Keratinocyte (primary cell): ENCODE measurements at places on chromosomes 3 and 15.

GRCh38 chr15:100897221-100898151, 17.9 kb downstream of the ALDH1A3 start:
- DNase-seq = no peak

DNA sequence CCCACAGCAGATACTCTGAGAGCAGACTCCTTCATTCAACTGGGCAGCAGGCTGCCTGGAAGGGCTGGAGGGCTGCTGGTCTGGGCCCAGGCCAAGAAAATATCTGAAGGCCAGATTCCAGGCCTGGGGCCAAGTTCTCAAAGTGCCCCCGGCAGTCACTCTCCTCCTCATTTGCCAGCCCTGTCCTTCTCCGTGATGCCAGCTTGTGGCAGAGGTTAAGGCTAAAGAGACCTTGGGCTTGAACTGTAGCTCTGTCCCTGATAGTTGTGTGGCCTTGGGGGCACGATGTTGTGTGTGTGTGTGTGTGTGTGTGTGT, 39.0 kb downstream of the FAM3D start:
- DNase-seq = no peak

DNA sequence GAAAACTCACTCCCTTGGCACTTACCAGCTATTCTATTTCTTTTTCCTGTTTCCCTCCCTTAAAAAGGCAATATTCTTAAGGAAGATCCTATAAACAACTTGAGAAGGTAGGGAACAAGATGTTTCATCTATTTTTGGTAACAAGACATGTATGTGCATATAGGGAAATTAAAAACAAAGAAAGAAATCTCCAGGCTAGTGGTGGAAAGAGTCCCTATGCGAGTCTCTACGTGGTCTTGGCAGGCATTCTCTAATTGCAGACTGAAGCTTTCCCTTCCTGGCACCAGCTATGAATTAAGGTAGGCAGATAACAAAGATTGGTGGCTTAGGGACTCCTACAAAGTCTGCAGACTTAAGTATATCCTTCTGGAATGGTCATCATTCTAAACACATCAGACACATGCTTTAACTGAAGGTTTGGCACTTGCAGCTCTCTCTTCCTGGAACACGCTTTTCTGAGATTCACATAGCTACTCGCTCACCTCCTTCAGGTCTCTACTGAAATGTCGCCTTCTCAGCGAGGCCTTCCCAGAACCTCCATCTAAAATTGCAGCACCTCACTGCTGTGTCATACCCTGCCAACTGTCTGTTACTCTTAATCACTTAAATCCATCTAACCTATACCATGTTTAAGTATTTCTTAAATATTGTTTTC, 336.0 kb downstream of the VGLL3 start:
- no peak for DNase-seq

DNA sequence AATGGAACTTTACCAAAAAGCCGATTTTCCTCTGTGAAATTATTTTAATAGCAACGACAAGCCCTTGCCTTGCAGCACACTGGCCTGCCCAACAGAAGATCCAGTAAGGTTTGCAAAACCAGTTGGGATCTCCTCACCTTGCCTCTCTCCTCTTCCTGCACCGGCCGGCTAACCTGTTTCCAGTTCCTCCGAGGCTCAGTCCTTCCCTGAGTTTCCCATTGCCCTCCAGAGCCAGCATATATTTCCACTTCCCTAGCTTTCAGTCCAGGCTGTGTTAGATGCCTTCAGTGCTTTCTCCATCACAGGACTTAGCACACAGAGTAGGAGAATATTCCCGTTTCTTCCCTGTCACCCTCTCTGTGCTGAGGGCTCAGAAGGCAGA, 60.3 kb downstream of the NOX5 start:
- DNase-seq = no peak

GRCh38 chr3:23712656-23713559, 92.8 kb upstream of the UBE2E1 start:
- no peak for DNase-seq

DNA sequence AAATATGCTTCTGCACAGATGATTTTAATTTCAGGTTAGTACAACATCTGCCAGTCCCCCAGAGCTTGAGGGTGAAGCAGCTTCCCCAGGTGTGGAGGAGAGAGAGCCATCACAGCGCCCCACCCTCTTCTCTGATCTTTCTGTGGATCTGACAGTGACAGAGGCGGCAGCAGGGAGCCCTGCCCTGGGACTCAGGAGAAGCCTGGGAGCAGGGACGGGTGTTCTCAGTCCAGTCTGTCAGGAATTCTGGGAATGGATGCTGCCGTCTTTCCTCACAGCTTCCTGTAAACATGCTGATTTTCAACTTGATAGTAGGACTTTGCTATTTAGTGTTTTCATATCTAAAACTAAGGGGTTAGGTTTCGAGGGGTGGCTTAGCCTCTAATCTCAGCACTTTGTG, 11.4 kb upstream of the RAB8B start:
- no peak for DNase-seq

- no peak for DNase-seq
These were observed 993.2 kb downstream of the OTOL1 start for GRCh38 chr3:162489853-162490252.

DNA sequence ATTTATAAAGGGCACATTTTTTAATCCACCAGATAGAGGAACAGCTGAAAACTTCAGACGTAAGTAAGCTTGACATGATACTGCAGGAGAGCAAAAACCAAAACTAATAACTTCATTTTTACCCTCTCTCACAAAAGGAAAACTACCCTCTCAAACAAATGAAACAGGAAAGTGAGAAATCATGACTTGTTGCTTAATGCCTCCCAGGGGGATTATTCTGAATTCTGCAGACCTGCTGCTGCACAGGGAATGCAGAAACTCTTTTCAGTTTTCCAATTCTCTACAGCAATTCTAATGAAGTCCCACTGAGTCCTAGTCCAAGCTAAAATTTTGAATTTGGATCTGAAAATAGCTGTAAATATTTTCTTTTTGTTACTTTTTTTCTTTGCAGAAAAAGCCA, 637.1 kb upstream of the CCDC54 start:
- no peak for DNase-seq

- no peak for DNase-seq
These were observed 30.2 kb downstream of the SEMA7A start for GRCh38 chr15:74403588-74403919.

DNA sequence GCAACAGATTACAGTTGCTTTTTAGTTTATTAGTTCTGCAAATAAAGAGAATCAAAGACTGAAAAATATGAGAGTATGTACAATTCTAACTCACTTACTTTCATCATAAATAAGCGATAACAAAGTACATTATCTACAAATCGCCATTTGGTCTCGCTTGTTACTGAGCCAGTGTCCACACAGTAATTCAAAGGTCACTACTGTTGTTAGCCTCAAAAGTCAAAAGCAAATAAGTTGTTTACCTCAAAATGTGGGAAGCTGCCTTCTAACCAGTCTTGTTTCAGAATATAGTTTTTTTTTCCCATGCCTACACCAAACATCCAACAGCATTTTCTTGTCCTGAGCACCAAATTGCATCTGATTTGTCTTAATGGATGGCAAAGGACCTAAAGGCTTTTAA, 127.4 kb upstream of the FAM3D start:
- DNase-seq = no peak

DNA sequence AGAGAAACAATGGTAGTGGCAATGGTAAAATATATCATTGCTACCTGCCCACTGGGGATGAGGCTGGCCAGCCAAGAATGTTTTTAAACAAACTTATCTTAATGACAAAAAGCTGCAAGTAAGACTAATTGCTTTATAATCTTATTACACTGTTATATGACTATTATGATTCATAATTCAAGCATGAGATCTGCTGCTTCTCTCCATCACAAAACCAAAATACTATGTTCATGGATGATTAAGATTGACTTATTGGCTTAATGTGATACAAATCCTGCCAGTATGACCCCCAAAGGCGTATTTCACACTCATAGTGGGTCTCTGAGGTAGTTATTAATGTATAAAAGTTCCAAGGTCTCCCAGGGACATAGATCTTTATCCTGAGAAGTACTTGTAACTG, 52.6 kb downstream of the FBN1 start:
- no peak for DNase-seq

DNA sequence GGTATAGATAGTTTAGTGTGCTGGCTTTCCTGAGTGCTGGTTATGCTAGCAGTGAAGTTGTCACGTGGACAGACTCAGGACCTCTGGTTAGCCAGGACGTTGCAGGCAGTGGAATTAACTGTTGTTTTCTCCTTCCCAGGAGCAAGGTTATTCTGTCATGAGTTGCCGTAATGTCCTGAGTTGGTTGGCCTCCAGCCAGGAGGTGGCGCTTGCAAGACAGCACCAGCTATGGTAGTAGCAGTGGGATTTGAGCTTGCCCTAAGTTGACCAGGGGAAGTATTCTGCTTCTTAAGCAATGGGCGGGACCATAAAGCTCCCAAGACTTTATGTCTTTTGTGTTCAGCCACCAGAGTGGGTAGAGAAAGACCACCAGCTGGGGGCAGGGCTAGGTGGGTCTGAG, 240.7 kb upstream of the DNAJC19 start:
- DNase-seq = no peak

DNA sequence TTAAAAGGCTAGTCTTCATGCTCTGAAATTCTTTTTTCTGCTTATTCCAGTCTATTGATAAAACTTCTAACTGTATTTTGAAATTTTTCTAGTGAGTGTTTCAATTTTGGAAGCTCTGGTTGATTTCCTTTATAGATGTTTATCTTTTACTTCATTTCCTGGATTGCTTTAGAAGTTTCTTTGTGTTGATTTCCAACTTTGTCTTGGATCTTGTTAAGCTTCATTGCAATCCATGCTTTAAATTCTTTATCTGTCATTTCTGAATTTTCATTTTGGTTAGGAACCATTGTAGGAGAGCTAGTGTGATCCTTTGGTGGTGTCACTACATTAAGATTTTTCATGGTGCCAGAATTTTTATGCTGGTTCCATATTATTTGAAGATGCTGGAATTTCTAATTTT, 105.2 kb upstream of the DCBLD2 start:
- DNase-seq = no peak

- peak; percentile 17 for DNase-seq
These were observed 215.2 kb upstream of the PRICKLE2 start for GRCh38 chr3:64440498-64440897.

- no peak for DNase-seq
These were observed 9.4 kb downstream of the GPR156 start for GRCh38 chr3:120275618-120276017.

GRCh38 chr15:78018946-78019644, 58.4 kb downstream of the TBC1D2B start:
- DNase-seq = no peak

DNA sequence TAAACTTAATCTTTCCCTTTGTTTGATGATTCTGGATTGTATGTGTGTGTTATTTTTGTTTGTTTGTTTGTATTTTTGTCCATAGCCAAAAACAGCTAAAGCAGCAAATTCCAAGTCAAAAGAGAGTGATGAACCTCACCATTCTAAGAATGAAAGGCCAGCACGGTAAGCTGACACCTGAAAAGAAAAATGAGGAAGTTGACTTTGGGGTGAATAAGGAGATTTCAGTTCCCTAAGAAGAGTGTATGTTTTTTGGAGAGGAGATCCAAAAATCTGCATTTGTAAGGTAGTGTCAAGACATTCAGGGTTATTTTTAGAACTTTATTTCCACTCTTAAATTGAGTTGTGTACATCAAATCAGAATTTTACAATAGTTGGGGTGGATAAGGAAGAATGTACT, 52.3 kb upstream of the UTS2B start:
- DNase-seq = no peak

DNA sequence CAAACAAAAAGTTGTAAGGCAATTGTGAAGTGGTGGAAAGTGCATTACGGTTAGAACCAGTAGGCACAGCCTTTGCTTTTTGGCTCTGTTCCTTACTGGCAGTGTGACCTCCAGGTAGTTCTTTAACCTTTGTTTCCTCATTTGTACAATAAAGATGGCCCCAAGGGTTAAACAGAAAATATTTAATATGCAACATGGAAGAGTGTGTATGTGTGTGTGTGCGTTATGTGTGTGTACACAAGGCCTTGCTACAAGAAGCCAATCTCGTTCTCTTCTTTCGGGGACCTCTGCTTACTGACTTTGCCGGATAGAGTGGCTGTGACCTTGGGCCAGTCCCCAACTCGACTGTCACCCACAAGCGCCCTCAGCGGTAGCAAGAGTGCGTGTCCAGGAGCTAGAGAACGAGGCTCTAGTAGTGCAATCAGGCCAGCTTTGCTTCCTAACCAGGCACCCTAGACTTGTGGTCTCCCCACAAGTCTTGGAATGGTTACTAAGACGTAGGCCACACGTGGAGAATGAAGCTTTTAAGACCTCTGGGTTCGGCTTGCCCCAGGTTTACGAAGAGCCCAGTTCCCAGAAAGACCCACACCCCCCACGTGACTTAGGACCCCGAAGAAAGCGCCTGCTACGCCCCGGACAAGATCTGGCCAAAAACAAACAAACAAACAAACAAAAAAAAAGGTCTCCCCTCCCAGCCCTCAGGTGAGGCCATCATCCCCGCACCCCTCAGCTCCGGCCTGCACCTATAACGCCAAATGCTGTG, 593 bp downstream of the CIAO2A start:
- no peak for DNase-seq

DNA sequence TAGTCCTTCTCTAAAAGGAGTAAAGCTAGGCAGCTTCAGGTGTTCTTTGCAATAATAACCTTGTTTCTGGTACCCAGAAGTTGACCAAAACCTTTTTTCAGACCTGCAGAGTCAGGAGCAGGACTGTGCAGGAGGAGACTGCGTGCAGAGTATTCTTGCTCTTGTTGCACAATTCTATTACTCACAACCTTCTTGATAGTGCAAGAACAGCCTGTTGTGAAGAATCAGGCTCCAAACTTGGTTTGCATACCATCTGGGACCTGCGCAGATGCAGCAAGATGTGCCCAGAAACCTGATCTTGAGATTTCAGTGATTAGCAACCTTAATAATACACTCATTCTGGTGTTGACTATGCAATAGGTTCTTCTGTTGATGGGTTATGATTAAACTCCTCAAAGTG, 111.9 kb downstream of the ATG7 start:
- DNase-seq = no peak

DNA sequence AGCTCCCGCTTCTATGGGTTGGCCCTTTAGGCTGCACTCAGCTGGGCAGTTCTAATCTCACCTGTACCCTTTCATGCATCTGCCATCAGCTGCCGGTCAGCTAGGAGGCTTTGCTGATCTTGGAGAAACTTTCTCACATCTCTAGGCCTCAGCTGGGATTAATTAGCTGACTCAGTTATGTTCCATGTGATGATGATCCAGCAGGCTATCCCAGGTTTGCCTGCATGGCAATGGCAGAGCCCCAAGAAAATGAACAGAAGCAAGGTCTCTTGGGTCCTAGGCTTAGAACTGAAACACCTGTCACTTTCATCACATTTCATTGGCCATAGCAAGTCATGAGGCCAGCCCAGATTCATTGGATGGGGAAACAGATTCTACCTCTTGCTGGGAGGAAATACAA, 304.6 kb upstream of the TBC1D5 start:
- DNase-seq = no peak

GRCh38 chr3:178513546-178514380, 22.5 kb upstream of the KCNMB2 start:
- DNase-seq = no peak

DNA sequence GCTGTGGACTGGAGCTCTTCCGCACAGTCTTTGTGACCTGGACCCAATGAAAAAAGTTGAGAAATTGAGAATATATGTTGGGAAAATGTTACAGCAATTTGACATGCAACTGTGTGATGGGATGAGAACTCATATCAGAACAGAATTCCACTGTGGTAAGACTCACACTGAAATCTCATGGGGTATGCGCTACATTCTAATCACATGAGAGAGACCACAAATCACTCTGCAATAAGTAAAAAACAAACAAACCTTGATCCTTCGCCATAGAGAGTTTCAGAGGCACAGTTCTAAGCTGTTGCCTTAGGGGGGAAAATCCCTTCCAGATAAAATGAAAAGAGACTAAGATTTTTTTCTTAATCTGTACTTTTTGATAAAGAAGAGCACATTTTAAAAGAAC, 37.3 kb downstream of the LMCD1 start:
- DNase-seq = no peak

GRCh38 chr3:835096-835495, 257.7 kb upstream of the CNTN6 start:
- no peak for DNase-seq
